ENCODE measurements at places on chromosomes 12 and 14.

- no peak for DNase-seq
These were observed 2.0 kb upstream of the SETD1B start for GRCh38 chr12:121801595-121802484.

DNA sequence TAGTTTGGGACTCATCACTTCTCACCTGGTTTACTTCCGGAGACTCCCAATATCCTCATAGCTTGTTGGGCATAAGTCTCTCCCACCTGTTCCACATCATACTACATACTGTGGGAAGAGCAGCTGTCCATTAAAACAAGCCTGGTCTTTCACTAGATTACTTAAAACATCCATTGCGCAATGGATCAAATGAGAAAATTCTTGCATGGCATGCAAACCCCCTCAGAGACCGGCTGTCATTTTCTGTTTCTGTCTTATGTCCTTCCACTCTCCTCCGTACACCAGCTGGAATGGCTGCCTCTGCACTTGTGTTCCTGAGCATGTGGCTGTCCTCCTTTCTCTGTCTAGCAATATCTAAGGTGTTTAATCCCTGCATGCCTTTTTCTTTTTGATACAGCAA lies 265.6 kb downstream of the TMEM117 start:
- no peak for DNase-seq

- DNase-seq, result no peak
These were observed 198.1 kb downstream of the KCNH5 start for GRCh38 chr14:62847168-62847567.

- no peak for DNase-seq
These were observed 5.8 kb upstream of the FRS2 start for GRCh38 chr12:69464428-69464827.

DNA sequence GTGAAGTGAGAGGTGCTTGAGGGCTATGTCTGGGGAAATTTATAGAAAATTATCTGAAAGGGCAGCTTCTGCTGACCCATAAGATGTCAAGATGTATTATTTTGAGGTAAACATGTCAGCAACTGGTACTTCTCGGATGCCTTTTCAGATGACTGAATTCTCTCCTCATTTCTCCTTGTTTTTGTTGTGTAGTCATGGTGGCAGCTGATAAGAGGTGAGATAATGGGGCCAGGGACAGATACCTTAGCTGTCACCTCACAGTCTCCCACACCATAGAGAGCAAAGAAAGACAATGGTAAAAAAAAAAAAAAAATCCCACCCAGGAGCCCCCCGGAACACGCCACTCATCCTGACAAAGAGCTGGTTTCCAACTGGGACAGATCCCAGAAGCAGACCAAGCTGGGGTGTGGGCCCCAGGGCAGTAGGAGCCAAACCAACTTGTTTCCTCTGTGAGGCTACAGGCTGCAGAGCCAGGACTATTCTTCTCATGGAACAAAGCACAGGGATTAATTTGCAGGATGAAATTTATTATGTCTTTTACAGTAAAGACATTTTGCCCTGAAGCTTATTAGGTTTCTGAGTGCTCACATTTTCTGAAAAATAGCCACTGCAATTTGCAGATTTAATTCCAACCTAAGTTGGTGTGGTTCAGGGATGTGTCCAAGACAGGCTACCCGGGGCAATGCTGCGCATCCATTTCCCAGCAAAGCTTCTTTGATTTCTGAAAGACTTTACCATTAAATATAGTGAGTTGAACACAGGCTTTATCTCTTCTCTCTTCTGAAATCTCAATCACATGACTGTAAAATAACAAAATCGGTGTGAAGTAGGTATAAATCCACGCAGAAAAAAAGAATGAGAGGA lies 52.2 kb downstream of the NDUFA12 start:
- no peak for DNase-seq

DNA sequence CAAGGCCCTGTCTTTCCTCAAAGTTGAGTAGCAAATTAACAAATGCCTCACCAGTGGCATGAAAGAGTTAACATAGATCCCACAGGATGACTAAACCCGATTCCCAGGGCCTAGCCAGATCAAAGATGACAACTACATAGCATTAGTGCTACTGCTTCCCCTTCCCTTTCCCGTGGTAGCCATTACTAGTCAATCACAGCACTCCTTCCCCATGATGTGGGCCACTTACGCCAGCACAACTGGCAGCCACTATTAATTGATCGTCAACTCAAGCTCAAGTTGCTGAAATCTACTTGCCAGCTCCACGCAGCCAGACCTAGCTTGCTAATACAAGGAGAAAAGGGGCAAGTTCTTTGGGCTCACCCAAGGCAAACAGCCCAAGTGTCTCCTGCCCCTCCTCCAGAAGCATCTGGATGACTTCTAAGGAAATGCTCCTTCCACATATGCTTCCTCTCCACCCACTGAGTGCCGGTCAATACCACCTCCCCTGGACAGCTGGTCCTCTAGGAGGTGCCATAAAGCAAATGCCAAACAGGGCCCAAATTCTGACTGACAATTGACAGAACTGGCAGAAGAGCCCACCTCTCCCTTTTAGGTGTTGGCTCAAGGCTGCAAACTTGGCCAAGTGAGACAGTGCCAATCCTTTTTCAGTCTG lies 72.6 kb downstream of the NUAK1 start:
- DNase-seq, result no peak

DNA sequence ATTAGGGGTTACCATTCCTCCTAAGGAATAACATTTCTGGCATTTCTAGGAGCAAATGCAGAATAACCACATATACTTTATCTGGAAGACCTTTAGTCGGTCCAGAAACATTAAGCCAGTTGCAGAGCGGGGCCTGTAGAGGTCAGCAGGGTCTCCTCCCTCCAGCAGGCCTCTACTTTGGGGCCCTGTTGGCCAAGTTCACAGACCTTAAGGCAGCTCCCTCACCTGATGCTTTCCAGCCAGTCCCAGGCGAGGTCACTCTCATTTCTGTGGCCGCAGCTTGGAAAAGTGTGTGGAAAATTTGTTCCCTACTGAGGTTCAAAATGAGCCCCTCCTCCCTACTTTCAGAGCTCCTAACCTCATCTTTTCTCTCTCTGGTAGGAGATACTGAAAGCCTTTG lies 74.1 kb downstream of the ESR2 start:
- DNase-seq, result no peak

- no peak for DNase-seq
These were observed 42.8 kb downstream of the FOXN4 start for GRCh38 chr12:109266106-109266879.

DNA sequence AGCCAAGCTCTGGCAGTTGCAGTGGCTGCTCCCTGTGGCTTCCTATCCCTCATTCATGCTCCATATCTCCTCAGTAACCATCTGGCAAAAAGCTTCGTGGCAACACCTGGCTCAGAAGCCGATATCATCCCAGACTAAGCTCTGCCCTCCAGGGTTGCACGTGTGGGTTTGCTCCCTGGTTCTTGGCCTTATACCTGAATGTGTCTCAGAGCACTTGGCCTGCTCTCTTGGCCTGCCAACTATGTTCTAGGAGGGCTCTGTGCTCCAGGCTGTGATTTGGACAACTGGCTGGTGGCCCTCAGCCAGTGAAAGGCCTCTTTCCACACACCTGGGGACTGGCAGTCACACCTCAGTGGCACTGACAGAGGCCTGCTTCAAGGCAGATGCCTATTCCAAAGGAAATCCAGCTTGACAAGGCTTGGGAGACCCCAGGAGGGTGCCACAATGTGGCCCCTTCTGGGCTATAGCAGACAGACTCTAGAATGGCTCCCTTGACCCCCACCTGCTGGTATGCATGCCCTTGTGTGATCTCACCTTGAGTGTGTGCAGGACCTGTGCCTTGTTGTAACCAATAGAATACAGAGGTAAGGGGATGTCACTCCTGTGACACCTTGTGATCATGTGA lies 10.5 kb downstream of the PLD4 start:
- DNase-seq, result peak; percentile 10

DNA sequence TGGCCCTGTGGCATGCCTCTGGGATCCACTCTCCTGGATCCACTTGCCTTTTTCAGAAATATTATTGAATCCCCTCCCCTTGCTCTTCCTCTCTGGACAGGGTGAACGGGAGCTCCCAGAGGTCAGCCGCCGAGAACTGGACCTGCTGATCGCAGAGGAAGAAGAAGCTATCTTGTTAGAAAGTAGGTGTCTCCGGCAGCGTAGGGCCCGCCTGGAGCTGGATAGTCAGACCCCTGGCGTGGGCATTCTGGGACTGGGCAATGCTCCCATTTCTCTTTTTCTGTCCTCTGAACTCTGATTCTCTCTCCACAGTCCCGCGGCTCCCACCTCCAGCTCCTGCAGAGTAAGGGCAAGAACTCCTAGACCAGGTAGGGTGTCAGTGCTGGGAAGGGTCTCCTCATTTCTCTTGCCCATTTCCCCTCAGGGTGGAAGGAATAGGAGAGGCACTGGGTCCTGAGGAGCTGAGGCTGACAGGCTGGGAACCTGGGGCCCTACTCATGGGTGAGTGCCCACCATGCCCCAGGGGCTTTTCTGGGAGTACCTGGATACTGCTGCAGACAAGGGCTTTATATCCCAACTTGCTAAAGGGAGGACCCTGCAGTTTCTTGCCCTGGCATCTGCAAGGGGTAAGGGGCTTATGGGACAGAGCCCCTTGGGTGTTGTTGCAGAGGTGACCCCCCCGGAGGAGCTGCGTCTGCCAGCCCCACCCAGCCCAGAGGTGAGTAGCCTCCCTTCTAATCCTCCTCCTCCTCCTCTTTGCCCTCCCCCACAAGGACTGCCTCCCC lies 5.4 kb downstream of the REC8 start:
- DNase-seq, result no peak

- DNase-seq, result no peak
These were observed 79.7 kb downstream of the RIMBP2 start for GRCh38 chr12:130636370-130636769.

GRCh38 chr14:67536087-67536486 lies 3.0 kb downstream of the PLEKHH1 start:
- DNase-seq, result no peak

DNA sequence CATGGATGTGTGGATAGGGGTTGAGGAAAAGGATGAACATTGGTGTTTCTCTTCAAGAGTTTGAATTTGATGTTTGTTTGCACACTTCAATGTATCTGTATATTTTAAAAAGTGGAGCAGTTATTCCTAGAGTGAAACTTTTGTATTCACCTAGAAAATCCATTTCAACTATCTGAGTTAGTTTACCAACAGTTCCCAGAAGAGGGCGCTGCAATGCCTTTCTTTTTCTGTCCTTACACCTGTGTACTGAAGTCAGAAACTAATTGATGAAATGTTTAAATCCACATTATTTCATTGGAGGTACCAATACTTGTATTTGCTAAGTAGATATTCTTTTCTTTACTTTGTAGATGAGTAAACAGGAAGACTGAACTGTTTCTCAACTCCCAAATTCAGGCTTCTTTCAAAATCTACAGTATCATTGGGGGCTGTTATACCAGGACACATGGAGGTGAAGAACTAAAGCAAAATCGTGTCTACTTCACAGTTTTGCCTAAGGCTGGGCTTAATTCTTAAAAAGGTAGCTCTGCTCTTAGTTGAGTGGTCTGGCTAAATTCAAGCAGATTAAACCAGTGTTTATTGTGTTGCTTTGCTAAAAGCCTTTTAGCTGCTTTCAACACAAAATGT lies 26.6 kb upstream of the KLRB1 start:
- no peak for DNase-seq

GRCh38 chr12:10395390-10395998 lies 5.7 kb upstream of the KLRK1 start:
- DNase-seq, result peak; percentile 28

GRCh38 chr12:58368001-58368400 lies 426.6 kb downstream of the ATP23 start:
- no peak for DNase-seq

DNA sequence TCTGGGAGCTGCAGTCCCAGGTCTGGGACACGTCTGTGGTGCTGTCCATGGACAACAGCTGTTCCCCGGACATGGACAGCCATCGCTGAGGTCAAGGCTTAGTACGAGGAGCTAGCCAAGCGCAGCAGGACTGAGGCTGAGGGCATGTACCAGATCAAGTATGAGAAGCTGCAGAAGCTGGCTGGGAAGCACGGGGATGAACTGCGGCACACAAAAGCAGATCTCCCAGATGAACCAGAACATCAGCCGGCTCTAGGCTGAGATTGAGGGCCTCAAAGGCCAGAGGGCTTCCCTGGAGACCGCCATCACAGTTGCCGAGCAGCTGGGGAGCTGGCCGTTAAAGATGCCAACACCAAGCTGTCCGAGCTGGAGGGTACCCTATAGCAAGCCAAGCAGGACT lies 375.3 kb downstream of the SEC23A start:
- DNase-seq, result no peak

GRCh38 chr14:93481758-93482157 lies 51.0 kb downstream of the UNC79 start:
- DNase-seq, result no peak

DNA sequence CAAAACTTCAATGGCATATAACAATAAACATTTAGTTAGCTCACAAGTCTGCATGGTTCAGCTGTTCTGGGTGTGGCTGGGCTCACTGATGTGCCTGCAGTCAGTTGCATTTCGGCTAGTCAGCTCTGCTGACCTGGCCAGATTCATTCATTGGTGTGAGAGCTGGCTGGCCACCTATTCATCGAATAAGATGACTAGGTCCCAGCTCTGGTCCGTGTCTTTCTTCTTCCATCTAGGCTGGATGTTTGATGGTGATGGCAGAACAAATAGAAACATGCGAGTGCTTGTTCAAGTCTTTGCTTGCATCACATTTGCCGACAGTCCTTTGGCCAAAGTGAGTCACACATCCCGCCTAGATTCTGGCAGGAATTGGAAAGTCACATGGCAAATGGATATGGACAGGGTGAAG lies 203.3 kb upstream of the CRY1 start:
- DNase-seq, result no peak

GRCh38 chr12:57687862-57688261 lies 6.1 kb upstream of the OS9 start:
- no peak for DNase-seq

GRCh38 chr12:82182601-82183190 lies 175.5 kb downstream of the CCDC59 start:
- DNase-seq, result no peak

DNA sequence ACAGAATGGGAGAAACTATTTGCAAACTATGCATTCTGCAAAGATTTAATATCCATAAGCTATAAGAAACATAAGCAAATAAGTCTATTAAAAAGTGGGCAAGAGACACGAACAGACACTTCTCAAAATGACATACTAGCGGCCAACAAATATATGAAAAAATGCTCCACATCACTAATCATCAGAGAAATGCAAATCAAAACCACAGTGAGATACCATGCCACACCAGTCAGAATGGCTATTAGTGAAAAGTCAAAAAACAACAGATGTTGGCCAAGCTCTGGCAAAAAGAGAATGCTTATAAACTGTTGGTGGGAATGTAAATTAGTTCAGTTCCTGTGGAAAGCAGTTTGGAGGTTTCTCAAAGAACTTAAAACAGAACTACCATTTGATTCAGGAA lies 121.3 kb downstream of the KCNMB4 start:
- no peak for DNase-seq

DNA sequence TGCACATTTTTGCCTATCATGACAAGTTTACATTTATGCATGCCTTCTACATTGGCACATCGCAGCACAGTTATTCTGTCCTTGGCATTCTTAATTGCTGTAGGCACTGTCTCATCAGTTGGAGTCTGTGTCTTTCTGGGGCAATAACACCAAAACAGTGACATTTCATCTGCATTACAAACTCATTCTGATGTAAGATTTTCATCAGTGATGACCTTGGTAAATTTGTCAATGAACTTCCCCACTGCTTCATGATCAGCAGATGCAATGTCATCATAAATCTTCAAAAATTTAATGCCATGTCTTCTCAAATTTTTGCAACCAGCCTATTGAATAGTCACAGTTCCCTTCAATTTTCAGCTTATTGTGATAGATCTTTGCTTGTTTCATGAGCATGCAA lies 85.5 kb downstream of the CAPZA3 start:
- DNase-seq, result no peak

GRCh38 chr12:122227341-122227740 lies 1.5 kb upstream of the DIABLO start:
- DNase-seq, result peak; percentile 9

GRCh38 chr14:86091811-86092210 lies 561.9 kb downstream of the FLRT2 start:
- no peak for DNase-seq
